GM03348 (cell line): ENCODE measurements at places on chromosomes 12 and 14.

GRCh38 chr12:94173660-94174265 lies 25.4 kb downstream of the PLXNC1 start:
- DNase-seq: no peak

- no peak for DNase-seq
Measured at GRCh38 chr14:85186082-85186481, 343.9 kb upstream of the FLRT2 start.

DNA sequence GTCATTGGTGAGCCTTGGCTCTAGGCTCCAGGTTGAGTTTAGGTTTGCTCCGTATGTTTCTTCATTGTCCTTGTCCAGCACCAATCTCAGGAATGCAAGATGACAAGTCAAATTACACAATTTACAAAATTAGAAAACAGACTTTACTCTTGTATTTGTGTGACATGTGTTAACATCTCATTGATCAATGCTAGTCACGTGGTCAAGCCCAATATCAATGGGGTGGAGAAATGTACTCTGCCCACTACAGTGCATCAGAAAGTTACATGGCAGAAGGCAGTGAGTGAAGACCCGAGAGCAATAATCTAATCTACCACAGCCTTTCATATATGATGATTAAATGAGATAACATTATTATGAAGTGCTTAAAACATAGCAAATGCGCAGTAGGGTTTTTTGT lies 94.8 kb downstream of the ETNK1 start:
- DNase-seq: no peak

DNA sequence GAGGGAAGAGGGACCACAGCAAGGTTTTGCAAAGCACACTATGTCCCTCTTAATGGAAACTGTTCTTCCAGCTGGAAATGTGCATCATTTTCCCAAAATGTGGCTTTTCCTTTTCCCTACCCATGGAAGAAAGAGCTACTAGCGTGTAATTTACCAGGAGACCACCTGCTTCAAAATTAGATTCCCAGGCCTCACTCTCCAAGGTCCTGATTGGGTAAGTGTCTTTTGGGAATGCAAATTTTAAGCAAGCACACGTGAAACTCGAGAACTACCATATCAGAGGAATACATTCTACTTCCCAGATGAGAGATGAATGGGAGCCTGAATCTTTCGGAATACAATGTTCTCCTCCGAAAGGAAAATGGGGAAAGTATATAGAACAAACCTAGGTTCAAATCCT lies 201.6 kb upstream of the NOS1 start:
- DNase-seq: no peak

DNA sequence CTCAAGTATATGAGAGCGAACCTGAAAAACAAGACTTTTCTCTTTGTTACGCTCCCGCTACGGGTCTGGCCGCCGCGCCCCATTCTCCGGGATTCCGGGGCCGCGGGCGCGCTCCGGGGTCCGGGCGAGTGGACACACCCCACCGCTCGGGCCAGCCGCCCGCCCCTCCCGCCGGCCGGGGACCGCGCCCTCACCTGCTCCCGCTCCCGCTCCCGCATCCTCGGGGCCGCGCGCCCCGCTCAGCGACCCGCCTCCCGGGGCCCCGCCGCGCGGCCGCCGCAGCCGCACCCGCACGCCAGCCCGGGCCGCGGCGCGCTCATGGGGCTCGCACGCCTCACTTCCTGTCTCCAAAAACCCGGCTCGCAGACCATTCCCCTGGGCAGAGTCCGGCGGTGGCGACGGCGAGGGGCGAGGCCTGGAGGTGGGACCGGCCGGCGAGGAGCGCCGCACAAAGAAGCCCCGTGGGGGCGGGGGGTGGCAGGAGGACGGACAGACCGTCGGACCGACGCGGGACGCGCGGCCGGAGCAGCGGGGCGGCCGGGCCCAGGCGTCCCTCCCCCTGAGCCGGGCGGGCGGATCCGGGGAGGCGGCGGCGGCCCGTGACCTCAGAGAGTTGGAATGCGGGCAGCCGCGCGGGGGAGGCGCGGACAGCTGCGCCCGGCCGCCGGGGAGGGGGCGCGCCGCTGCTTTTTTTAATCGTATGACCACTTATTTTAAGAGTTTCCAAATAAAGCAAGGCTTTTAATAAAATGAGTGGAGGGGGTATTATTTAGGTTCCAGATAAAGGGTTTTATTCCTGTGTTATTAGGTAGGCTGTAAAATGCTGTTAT lies at the start of gene PTPN21:
TSS of gene PTPN21 (minus strand) at position 551 of the 830 bp plus-strand sequence. CDS start 4,590 bp downstream, outside the sequence.
- peak; percentile 97 for DNase-seq

GRCh38 chr12:26401874-26402273 lies 206.5 kb downstream of the SSPN start:
- no peak for DNase-seq

- peak; percentile 22 for DNase-seq
Measured at GRCh38 chr12:89244536-89244935, 107.8 kb downstream of the DUSP6 start.

DNA sequence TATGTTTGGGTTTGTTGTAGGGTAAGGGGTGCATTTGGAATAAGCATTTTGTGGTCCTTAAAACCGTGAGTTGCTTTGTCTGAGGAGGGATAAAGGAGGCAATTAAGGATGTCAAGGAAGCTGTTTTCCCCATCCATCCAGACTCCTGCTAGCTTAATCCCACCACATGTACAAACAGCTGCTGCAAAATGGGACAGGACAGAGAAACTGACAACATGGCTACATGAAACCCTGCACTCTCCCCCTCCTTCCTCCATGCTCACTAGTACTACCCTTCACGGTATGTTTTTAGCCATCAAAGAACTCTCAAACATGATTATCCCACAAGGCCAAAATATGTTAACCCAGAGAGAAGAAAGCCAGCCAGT lies 20.6 kb downstream of the ST8SIA1 start:
- DNase-seq: no peak

GRCh38 chr12:95625012-95625411 lies 73.7 kb upstream of the USP44 start:
- no peak for DNase-seq
